NT2/D1 (cell line): ENCODE measurements at places on chromosomes 4 and X.

GRCh38 chr4:110865611-110866259 is 242.9 kb upstream of the PITX2 start:
- DNase-seq: no peak

GRCh38 chr4:150874338-150875226 is 140.5 kb downstream of the LRBA start:
- DNase-seq: no peak

GRCh38 chrX:139191746-139192385 is 338.7 kb upstream of the F9 start:
- DNase-seq: no peak

DNA sequence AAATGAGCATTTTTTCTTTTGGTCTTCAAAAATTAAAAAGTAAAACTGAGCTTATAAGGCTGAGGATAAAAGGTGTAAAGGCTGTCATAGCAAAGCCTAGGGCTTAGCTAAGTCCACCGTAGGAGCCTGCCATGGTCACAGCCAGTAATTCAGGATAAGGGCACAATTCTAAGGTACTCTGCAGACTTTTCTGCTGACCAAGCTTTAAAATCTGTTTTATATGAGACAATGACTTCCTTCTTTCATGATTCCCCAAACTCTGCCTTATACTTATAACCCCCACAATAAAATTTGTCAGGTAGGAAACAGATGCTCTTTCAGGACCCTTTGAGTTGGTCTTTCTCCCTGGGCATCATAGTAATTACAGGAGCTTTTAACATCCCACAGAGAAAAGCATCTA is 138.5 kb downstream of the COL4A6 start:
- no peak for DNase-seq

DNA sequence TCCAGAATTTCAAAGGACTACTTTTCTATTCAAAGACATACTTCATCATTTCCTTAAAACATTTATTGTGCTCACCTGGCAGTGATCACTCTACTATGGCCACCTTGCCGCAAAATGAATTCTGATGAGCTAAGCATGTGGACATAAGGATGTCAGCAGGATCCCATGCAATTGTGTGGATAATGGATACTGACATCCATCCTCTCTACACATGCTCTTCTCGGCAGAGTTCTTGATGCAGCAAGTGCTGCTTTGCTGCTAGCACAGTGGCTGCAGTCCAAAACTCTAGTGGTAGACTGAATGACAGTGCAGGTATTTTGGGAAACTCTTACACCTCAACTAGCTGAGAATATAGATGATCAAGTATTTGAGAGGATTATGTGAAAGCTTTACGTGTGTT is 168.0 kb downstream of the BANK1 start:
- no peak for DNase-seq

- no peak for DNase-seq
These were observed 87.8 kb upstream of the BMP2K start for GRCh38 chr4:78688366-78688765.
